ENCODE measurements at places on chromosomes 2 and 18.

- no peak for DNase-seq
Observed at GRCh38 chr2:108640731-108641130, 78.6 kb upstream of the RANBP2 start.

DNA sequence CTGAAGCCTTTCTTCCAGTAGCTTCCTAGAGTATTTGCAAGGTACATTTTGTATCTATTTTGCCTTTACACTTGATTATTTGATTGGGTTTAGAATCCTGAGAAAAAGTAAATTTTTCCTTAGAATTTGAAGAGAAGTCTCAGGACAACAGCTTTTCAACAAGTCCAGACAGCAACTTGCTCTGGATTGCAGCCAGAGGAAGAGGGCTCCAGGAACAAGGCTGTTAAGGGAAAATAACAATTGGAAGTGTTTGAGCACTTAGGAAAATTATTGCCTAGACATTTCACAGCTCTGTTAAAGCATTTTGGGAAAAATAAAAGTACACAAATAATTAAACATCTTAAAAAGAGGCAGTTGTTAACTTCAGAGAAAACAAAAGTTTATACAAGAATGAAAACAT lies 58.3 kb upstream of the RAPGEF4 start:
- no peak for DNase-seq

GRCh38 chr2:237118561-237119155 lies 33.0 kb downstream of the COPS8 start:
- no peak for DNase-seq

DNA sequence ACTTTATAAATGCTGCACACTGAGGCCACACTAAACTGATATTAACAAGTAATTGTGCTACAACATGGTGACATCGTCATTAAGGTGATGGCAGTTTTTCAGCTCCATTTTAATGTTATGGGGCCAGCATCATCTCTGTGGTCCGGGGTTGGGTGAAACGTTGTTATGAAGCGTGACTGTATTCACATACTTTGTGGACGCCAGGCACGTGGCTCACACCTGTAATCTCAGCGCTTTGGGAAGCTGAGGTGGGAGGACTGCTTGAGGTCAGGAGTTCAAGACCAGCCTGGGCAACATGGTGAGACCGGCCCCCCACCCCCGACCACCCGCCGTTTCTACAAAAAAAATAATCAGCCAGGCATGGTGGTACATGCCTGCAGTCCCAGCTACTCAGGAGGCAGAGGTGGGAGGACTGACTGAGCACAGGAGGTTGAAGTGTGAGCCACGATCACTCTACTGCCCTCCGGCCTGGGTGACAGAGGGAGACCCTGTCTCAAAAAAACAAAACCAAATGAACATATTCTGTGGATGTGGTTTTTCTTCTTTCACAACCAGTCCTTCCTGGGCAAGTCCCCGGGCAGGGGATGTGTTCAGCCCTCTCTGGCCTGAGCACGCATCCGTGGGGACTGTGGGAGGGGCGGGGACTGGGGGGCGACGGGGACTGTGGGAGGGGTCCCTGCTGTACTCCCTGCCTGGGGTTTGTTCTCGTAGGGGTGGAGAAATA lies 12.9 kb upstream of the GAL3ST2 start:
- DNase-seq = peak; percentile 29

DNA sequence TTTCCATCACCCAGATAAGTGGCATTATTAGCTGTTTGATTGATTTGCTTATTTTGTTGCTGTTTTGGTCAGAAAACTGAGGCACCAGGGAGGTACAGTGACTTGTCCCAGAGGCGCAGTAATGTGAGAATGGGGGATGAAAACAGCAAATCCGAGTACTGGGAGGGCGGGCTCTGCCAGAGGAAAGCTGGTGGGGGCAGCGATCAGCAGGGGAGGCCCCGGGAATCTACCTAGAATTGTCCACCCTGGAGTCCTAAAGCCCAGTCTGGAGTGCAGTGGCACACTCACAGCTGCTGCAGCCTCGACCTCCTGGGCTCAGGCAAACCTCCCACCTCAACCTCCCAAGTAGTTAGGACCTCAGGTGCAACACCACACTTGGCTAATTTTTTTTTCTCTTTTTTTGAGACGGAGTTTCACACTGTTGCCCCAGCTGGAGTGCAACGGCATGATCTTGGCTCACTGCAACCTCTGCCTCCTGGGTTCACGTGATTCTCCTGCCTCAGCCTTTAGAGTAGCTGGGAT lies 17.0 kb upstream of the PTMA start:
- no peak for DNase-seq

- no peak for DNase-seq
Observed at GRCh38 chr2:75896779-75897366, 186.2 kb upstream of the GCFC2 start.

DNA sequence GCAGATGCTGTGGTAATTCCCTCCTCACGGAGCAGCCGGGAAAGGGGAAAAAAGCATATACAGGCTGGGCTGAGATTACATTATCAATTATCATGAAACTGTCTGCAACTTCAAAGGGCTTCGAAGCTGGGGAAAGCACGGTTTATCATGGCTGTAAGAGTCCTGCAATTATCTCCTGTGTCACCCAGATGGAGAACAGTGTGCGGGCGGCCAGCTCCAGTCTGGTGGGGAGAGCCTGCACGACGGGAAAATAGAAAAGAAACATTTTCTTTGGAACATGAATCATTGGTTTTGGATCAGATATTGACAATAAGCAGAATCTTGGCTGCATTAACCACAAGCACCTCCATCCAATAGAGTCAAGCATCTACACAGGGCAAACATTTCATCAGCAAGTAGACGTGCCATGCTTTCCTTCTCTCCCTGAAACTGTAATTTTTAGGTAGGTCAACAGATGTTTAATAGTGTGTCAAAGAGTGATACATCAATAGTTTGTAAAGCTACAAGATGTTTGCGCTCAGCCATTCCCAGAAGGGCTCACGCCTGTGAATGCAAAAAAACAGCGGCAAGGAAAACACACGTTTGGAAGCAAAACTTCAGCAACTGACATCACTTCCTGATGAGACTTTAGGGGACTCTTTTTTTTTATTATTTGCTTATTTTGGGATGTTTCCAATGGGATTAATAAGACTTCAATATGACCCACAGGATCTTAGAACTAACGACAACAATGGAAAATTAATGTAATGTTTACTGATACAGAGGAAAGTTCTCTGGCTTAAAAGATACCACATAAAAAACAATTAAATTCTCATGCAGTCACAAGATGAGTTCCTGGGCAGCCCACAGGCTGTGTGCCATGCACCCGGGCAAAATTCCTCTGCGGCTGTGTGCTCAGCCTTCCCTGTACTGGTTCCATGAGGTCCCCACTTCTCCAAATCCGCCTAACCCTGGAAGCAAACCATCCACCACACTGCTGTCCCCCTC lies 111.0 kb upstream of the SALL3 start:
- DNase-seq = no peak

DNA sequence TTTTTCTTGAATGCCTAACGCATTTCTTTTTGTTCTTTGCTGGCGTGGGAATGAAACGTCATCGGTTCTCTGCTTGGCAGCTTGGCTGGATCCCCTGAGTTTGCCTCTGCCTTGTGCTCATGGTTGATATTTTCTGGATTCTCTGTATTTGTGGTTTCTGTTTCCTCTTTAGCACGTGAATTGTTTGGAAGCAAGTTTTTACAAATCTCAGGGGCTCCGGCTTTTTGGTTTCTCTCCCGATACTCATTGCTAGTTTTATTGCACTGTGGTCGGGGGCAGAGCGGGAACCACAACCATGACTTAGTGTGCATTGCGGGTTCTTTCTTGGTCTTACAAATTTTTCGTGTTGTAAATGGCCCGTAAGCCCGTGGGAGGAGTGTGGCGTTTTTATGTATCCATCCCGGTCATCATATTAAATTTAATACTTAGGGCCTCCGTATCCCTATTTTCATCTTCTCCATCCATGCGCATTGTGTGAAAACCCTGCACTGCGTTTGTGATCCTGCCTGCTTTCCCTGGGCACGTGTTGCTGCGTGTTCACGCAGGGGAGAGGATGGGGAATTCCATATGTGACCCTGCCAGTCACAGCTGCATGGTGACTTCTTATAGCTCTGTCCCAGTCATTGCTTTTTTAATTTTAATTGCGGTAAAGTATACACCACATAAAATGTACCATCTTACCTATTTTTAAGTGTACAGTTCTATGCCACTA lies 9.4 kb downstream of the RAMP1 start:
- no peak for DNase-seq

DNA sequence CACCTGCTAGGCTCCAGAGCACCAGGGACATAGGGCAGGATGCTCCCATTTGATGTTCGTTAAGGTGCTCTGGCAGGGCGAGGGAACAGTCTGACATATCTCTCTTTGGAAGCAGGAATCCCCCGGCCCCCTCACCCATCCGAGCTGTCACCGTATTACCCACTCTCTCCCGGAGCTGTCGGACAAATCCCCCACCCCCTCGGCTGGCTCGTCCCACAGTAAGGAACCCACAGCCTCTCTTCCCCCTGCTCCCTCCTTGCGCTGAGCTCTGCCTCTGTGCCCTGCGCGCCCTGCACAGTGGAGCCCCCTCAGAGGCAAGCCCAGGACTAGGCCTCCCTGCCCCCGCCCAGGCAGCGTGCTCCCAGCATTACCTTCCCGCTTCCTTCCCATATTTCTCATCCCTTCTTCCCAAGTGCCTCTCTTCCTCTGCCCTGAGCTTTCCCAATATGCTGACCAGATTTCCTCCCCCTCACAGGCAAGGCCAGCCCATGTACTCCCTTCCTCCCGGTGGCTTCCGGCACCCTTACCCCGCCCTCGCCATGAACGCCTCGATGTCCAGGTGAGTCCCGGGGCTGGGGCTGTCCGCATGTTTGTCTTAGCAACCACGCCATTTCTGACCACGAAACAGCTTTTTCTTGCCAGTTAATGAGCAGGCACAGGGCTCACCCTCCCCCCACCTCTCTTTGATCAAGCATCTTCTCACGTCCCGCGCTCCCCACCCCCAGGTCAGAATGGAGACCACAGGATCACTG lies 23.8 kb downstream of the TGOLN2 start:
- DNase-seq = no peak

- DNase-seq = no peak
Observed at GRCh38 chr2:60312618-60313017, 240.8 kb downstream of the BCL11A start.

DNA sequence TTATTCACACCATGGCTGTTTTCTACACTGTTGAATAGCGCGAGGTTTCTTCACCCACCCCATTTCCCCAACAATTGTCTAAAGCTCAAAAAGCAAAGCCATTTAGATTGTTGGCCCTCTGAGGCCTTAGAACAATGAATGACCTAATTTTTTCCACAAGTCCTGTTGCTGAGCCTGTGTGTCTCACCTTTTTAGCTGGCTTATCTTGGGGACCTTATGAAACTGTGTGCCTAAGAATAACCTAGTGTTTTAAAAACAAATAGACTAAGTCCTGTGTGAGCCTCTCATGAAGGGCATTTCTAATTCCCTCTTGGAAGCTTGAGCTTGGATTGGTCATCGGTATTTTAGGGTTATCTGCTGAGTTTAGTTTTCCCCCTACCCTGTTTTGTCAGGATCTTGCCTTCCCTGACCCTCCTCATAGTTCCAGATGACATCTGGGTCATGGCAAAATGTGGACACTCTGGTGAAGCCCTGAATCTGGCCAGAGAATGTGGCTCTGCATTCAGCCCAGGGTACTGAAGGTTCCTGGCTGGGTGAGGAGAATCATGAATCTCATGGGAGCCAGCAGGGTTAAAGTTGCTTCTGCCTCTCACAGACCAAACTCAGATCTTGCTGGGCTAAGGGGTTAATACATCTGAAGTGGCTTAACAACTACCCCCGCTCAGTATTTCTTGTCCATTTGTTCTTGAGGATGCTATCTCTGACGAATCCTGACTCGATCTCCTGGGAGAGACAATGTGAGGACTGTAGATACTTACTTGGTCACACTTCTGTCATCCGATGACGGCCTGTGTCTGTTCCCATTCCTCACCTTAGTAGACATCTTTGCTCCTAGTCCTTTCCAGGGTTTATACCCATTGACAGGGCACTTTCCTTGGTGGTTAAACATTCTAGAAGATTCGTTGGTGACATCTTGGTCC lies 104.2 kb upstream of the MAP4K3 start:
- no peak for DNase-seq

DNA sequence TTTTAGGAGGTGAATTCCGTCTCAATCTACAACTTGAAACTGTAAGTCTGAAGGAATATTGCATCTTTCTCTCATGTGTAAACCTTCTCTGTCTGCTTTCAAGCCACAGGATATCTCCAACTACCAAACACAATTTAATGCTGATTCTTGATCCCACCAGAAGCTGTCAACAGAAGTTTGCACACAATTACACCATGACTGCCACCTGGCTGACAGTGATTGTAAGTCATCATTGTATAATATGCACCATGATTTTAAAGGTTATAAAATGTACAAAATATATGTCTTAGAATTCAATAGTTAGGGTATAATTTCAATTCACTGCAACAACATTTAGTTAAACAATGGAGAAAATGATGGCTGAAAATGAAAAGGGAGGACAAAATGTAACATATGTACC lies 18.4 kb downstream of the PREPL start:
- peak; percentile 24 for DNase-seq

- no peak for DNase-seq
Observed at GRCh38 chr2:173854840-173855239, 110.3 kb downstream of the SP3 start.

GRCh38 chr2:189698020-189698887 lies 23.8 kb downstream of the ANKAR start:
- no peak for DNase-seq

- DNase-seq = no peak
Observed at GRCh38 chr2:120543899-120544298, 191.8 kb upstream of the GLI2 start.

- no peak for DNase-seq
Observed at GRCh38 chr2:1993711-1994682, 249.7 kb upstream of the PXDN start.

GRCh38 chr2:240566203-240567136 lies 1.8 kb upstream of the RNPEPL1 start:
- peak; percentile 93 for DNase-seq

GRCh38 chr18:79242246-79242645 lies 153.5 kb upstream of the NFATC1 start:
- no peak for DNase-seq

- DNase-seq = no peak
Observed at GRCh38 chr2:118549503-118549902, 297.9 kb downstream of the EN1 start.

DNA sequence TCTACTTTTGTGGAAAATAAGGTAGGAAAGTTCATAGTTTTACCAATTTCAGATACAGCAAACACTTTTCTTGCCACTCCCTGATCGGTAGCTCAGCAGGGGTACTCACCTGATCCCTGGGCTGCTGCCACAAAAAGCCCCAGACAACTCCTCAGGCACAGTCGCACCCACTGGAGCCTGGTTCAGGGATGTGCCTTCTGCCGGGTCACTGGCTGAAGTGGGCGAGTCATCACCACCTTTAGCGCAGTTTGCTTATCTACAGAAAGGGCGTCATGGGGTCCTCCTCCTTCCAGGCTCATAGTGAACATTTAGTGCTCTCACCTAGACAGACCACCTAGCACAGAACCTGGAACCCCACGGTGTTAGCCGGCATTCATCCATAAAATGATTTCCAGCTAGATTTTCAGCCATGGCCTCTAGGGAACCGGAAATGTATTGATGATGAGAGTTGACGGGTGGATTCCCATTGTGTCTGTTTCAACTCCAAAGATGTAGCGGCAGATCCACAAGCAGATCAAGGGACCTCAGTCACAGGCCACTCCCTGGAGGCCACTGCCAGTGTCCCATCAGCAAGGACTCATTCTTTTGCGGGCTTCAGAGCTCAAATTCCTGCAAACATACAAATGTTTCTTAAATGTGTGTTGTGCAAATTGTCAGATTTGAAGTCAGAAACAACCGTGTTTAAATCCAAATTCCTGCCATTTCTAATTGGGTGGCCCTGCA lies 408.4 kb upstream of the SALL3 start:
- DNase-seq = no peak

- DNase-seq = no peak
Observed at GRCh38 chr2:14634489-14635390, 2.2 kb downstream of the LRATD1 start.
